ENCODE measurements at places on chromosomes 3 and 15.

DNA sequence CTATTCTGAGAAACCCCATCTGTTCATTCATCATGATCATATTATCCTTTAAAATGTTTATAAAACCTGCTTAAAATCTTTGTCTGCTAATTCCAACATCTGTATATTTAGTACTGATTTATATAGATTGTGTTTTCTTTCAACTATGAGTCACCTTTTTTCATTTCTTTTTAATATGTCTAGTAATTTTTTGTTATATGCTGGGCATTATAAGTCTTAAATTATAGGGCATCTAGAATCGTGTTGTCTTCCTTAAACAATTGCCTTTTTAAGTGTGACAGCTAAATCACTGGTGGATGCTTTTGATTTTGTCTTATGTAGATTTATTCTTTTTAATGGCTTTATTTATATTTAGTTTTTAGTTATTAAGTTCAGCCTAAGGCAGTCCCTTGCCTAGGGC, 323.4 kb upstream of the THRB start:
- DNase-seq, result no peak

DNA sequence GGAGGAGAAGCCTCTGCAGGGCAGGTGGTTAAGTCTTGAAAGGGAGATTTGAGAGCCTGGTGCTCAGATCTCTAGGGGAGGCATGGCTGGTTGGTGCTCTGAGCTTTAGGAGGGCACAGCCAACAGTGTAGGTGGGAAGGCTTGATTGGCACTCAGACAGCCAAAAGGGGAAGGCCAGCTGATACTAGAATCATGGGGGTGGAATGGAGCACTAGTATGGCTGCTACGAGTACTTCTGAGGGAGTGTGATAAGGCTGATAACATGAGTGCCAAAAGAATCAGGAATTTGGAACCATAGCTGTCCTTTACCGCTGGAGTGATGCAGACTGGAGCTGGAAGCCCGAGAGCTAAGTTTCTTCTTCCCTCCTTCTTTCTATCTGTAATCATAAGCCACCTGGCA, 184.6 kb upstream of the TBC1D5 start:
- no peak for DNase-seq

DNA sequence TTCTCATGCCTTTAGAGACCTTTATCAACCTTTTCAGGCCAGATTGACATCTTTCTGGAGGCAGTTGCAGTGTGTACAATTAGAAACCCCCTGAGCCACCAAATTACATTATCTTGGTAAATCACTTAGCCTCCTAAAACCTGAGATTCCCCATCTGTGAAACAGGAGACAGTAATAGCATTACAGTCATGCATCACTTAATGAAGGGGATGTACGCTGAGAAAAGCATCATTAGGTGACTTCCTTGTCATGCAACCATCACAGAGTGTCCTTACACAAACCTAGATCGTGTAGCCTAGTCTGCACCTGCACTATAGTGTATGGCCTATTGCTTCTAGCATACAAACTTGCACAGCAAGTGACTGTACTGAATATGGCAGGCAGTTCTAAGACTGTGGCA, 400.8 kb upstream of the CNTN3 start:
- DNase-seq, result no peak

- no peak for DNase-seq
Observed at GRCh38 chr3:190695225-190695624, 167.3 kb downstream of the GMNC start.

DNA sequence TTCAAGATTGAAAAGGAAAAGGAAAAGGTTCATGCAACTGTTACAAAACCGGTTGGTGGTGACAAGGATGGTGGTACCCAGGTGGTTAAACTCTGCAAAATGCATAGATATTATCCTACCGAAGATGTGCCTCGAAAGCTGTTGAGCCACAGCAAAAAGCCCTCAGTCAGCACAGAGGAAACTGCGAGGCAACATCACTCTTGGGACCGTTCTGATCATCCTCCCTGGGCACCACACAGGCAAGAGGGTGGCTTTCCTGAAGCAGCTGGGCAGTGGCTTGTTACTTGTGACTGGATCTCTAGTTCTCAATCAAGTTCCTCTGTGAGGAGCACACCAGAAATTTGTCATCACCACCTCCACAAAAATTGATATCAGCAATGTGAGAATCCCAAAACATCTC, 86.9 kb downstream of the PLCH1 start:
- no peak for DNase-seq

DNA sequence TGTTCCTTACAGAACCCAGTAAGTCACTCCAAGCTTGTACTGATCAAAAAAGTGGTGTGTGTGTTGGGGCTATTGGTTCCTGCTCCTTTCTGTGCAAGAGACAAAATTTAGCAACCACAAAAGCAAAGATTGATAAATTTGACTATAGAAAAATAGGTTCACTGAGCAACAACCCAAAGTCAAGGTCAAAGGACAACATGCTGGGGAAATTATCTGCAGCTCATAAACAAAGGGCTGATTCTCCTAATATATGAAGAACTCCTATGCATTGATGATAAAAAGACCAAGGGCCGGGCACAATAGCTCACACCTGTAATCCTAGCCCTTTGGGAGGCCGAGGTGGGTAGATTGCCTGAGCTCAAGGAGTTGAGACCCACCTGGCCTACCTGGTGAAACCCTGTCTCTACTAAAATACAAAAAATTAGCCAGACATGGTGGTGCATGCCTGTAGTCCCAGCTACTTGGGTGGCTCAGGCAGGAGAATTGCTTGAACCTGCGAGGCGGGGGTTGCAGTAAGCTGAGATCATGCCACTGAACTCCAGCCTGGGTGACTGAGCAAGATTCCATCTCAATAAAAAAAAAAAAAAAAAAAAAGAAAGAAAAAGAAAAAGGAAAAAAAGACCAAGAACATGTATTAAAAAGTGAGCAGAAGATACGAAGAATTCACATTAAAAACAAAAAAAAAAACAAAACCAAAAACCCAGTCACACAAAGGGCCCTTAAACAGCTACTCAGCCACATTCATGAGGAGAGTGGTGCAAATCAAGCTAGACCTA, 29.8 kb downstream of the PPCDC start:
- no peak for DNase-seq

GRCh38 chr15:49979705-49980382, 139.2 kb downstream of the ATP8B4 start:
- DNase-seq, result no peak

- no peak for DNase-seq
Observed at GRCh38 chr3:88105325-88105724, 44.4 kb upstream of the C3orf38 start.

GRCh38 chr3:73143821-73144237, 82.4 kb downstream of the EBLN2 start:
- no peak for DNase-seq

DNA sequence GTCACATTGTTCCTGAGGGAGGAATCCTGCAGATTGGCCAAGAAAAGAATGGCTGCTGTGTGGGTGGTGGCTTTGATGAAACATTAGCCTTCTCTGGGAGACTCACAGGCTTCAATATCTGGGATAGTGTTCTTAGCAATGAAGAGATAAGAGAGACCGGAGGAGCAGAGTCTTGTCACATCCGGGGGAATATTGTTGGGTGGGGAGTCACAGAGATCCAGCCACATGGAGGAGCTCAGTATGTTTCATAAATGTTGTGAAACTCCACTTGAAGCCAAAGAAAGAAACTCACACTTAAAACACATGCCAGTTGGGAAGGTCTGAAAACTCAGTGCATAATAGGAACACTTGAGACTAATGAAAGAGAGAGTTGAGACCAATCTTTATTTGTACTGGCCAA, 6.1 kb downstream of the PTX3 start:
- no peak for DNase-seq

DNA sequence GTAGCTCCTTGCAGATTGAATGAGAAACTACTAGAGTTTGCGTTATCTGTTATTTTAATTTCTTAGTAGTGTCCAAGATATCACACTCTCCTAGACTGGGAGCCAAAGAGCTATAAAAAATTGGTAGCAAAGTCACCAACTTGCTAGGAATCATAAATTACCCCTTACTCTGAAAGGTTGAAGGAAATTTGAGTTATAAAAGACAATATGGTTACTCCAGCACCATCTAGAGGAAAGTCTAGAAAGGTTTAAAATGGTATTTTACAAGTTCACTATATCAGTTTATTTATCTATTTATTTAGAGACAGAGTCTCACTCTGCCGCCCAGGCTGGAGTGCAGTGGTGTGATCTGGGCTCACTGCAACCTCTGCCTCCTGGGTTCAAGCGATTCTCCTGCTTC, 121.6 kb downstream of the RBPMS2 start:
- DNase-seq, result no peak

DNA sequence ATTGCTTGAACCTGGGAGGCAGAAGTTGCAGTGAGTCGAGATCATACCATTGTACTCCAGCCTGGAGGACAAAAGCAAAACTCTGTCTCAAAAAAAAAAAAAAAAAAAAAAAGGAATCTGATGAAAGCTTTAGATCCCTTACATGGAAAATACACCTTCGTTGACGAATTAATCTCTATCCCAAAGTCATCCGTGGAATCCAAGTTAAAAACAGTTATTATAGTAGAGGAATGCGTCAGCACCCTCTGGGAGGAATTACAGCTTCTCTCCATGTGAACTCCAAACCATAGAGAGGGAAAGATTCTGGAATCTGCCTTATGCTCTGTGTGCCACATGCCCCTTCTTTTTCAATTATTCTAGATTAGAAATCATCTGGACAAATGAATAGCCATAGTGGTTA, 192.3 kb upstream of the C2CD4B start:
- DNase-seq, result no peak

DNA sequence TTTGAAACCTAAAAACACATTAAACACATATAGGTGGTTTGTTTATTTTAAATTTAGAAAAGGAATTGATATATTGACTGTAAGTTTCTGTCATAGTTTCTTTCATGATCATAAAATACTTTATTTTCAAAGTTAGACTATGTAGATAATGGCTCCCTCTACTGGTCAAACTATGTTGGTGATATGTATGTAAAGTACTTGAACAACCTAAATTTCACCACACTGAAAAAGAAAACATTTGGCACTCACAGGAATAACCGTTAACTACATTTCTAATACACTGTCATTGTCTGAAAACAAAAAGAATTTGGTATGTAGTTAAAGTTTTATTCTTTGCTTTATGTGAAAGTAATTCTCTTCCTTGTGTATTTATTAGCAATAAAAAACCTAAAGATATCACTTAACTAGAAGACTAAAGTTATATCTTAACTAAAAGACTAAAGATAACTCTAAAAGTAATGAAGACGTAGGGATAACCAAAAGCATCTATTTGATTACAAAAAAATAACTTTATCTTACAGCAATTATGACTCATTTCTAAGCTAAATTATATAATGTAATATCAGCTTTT, 427.5 kb downstream of the VGLL3 start:
- DNase-seq, result peak; percentile 20

GRCh38 chr3:32606960-32607359, 36.3 kb upstream of the DYNC1LI1 start:
- DNase-seq, result no peak

DNA sequence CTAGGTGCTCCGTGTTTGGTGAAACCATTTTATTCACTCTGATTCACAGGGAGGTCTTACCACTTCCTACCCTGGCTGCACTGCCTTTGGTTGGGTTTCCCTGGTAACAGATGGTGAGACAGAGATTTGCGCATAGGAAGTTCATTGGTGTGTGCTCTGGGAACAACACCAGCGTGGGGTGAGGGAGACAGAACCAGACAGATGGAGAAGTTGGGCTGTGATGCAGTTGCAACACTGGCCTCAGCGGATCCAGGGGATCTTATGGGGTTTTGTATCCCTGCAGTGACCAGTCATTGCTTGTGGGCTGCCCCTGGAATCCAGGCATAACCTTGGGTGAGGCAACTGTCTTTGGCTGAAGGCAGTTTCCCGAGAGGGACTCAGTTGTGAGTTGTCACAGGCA, 12.5 kb upstream of the IL16 start:
- DNase-seq, result no peak

GRCh38 chr3:172288651-172289050, 159.6 kb downstream of the GHSR start:
- DNase-seq, result no peak

- no peak for DNase-seq
Observed at GRCh38 chr3:160780245-160780644, 24.2 kb downstream of the PPM1L start.

- no peak for DNase-seq
Observed at GRCh38 chr3:127038466-127038865, 55.6 kb downstream of the PLXNA1 start.

DNA sequence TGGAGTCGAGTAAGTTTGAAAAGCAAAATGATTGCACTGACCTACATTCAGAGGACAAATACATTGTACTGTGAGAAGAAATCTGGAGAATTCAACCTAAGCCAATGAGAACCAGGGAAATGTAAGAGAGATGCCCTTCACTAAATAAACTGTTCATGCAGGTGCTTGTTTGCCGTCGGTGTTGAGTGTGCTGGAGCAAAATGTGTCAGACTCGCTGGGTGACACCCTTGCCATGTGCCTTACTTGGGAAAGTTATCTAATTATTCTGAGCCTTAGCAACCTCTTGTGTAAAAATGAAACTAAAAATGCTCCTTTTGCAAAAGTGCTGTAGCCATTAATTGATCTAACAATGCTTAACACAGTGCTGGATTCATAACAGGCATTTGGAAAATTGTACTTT, 140.4 kb downstream of the GABRB3 start:
- no peak for DNase-seq

GRCh38 chr15:44535523-44536301, 1.2 kb upstream of the EIF3J start:
- peak; percentile 38 for DNase-seq

DNA sequence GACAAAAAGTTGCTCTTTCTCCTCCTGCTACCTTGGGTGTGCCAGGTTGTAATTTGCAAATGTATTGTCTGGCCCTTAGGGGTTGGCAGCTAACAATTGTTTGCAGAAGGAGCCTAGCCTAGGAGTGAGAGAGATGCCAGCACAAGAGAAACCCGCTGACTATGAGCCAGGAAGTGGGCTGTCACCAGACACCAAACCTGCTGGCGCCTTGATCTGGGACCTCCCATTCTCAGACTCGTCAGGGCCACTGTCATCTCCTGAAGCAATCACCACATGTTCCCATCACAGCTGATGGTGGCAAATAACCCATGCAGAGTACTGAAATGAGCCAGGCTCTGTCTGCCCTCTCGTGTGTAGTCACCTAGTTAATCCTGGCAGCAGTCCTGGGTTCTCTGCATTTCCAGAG, 406.4 kb upstream of the NPAP1 start:
- no peak for DNase-seq

- DNase-seq, result no peak
Observed at GRCh38 chr3:149564079-149564478, 89.6 kb downstream of the TM4SF4 start.

- DNase-seq, result peak; percentile 92
Observed at GRCh38 chr15:89776274-89777072, at the start of gene MESP2. Gene MESP2, plus strand, starts transcription at chr15:89776332. Its CDS starts 26 bp downstream, at chr15:89776358.

DNA sequence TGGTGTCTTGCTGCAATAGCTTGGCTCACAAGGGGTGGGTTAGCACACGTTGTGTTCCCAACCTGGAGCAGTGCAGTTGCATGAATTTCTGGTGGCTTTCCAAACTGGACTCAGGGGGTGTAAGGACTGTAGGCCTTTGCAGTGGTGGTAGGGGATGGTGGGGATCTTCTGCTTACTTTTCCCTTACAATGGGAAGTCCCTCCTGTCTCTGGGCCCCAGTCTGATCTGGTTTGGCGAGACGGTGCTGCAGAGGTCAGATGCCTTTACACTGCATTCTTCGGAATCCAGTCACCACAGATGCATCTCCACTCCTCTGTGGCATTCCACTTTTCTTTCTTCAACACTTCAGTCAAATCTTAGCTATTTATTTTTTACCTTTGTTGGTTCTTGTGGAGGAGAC, 132.1 kb downstream of the DOCK3 start:
- no peak for DNase-seq

- DNase-seq, result peak; percentile 67
Observed at GRCh38 chr15:20345401-20345958, 196.1 kb downstream of the GOLGA6L6 start.

GRCh38 chr3:180804916-180805315, 107.6 kb upstream of the FXR1 start:
- no peak for DNase-seq

All from GM13976 (cell line).